Osteoblast (primary cell): ENCODE measurements at places on chromosomes 12 and 14.

DNA sequence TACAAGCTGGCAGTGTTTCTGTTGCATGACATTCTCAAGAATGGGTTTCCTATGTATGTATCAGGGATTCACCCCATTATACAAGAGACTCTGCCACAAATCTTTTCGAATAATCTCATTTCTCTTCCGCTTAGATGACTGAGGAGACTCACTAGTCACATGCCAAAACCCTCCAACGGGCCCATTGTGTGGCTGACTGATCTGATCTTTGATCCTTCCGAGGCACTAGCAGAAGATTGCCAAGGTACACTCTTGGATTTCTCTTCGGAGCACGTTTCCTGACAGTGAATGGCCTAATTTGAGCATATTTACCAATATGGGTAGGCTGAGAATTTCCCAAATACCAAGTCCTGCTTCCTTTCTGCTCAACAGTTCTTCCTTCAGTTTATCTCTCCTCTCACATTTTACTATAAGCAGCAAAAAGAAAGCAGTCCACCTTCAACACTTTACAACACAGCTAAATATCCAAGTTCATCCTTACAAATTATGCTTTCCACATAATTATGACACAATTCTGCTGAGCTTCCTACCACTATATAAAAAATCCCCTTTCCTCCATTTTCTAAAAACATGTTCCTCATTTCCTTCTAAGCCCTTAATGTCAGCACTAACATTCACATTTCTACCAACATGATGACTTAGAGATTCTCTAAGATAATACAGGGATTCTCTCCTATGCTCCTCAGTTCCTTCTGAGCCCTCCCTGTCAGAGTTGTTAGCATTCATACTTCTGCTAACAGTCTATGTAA is 11.0 kb downstream of the PRPH start:
- peak; percentile 26 for DNase-seq

DNA sequence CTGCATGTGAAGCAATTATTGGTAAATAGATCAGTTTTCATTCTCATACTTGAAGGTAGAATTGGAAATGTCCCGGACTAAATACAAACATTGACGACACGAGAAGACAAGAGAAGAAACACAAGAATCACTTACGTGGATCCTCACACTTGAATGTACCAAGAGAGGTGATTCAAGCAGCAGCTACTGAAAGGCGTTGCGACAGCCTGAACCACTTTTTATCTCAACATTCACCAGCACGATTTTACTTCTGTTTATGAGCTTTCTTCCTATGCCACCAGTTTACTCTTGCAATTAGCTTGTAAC is 3.6 kb upstream of the FZD10 start:
- no peak for DNase-seq

DNA sequence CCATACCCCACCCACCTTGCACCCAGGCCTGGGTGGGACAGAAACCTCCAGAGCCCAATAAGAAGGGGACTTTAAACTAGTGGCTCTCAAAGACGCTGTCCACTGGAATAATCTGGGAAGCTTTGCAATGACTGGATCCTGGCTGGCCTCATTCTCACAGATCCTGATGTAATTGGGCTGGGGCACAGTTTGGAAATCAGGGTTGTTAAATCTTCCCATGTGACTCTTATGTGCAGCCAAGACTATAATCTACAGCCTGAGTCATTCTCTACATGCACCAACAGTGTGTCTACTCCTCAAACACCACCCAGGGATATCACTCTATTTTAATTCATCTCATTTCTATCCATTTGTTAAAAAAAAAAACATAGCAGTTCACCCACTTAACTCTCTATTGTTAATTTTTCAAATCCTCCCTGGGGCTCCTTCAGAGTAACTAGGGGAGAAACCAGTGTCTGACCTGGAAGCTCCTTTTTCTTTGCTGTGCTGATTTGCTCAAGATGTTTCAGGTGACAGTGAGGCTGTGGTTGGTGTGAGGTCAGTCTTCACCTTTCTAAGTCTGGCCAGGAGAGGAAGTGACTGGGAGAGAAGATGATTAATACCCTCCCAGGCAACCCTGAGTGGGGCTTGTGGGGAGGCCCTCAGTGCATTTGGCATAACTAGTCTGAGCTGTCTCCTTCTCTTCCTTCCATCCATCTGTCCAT is 211.6 kb upstream of the SFSWAP start:
- no peak for DNase-seq

DNA sequence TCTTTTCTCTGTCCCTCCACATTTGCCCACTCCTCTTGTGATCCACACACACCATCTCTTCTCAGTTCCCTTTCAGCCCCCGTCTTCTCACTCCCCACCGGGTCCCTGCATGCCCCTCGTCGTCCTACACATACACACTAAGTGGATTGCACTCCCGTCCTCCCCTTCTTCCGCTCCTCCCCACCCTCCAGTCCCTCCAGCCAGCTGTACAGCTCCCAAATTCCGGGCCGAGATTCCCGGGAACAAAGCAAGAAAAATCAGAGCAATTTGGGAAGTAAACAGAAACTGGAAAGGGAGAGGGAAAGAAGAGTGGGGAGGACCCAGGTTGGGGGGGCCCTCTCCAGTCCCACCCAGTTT is 282 bp upstream of the IGFBP6 start:
- DNase-seq: no peak

GRCh38 chr12:4107436-4107878 is 166.1 kb upstream of the CCND2 start:
- DNase-seq: peak; percentile 73
